Activated effector memory CD4-positive, alpha-beta T cell treated with Interleukin-2 at 50 U/mL for 16 hours (primary cell): ENCODE measurements at places on chromosomes 1 and 21.
A peak's percentile ranks its signal among the peaks of the same experiment; 100 is the strongest.

DNA sequence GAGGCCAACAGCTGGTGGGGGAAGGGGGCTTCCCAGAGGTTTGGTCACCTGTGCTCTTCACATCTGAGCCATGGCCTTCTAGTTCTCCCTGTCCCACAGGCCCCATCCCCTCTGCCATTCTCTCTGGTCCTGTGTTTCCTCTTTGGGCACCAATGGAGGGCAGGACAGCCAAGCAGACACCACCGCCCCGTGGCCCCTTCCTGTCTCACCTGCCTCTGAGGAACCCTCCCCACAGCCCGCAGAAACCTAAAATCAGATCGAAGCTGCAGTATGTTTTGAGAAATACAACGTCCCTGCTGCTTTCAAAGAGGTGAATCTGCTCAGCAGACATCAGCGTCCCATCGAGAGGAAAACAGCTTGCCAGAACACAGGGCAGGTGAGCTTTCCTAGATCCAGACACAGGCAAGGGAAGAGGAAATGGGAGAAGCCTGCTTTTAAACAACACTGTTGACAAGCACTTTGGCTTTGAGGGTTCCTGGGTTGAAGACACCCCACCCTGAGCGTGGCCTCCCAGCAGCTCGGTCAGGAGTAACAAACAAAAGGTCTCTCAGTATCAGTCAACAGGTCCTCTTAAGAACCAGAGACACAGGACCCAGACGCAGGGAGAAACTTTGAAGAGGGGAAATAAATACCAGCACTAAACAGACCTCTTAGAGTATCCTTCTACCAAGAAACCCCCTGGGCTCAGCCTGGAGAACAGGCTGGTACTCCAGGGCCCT lies 2.3 kb downstream of the PANK4 start:
- peak; percentile 56 for DNase-seq

DNA sequence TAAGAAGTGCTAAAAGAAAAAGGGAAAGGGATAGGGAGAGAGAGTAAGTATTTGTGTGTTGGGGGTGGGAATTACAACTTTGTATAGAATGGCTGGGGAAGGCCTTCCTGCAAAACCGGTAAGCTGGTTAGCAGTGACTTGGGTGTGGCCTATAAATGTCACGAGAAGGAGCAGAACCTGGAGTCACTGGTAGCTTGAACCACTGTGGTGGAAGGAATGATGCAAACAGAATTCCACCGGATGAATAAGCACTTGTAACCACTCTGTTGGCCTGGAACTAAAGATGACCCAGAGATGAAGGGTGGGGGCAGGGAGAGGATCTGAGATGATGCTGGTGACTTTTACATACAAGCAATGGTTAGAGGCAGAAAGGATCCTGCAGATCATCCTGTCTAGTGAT lies 8.9 kb downstream of the XKR8 start:
- DNase-seq, result no peak

DNA sequence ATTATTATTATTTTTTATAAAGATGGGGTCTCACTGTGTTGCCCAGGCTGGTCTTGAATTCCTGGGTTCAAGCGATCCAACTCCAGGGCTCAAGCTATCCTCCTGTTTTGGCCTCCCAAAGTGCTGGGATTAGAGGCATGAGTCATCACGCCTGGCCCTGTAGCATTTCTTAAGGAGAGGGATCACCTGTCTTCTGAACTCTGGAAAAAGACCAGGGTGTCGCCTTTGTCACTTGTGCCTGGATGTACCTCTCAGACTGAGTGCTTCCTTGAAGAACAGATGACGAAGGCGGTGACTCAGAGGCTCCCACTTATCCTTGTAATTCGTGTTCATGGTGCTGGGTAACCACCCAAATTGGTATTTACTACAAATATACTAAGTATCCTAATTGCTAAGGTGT lies 2.4 kb upstream of the CGN start:
- DNase-seq, result no peak

- no peak for DNase-seq
These were observed 81.0 kb downstream of the NOTCH2 start for GRCh38 chr1:119988306-119989062.

DNA sequence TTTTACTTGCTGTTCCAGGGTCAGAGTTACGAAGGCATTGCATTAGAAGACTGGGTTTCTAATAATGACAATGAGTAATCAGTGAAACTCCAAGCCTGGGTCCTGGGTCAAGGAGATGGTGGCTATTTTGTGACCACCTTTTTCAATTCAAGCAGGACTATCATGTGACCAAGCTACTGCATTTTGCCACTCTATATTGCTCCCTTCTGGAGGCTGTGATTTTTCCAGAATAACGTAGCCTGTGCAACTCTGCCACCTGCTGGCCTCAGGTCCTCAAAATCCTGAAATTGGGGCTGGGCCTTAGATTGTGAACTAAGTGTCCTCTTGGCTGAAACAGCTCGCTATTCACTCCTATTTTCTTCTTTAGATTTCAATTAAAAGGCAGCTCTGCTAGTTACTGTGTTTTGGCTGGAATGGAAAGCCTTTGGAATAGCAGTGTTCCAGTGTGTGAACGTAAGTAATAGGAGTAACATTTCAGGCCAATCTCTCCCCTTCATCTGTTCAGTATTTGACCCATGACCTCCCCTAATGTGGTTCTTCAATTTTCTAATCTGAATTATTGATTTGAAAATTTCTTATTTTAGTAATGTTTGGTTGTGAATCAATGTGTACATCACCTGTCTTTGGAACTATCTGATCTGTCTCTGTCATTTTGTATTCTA lies 52.9 kb upstream of the CD46 start:
- DNase-seq, result peak; percentile 5

DNA sequence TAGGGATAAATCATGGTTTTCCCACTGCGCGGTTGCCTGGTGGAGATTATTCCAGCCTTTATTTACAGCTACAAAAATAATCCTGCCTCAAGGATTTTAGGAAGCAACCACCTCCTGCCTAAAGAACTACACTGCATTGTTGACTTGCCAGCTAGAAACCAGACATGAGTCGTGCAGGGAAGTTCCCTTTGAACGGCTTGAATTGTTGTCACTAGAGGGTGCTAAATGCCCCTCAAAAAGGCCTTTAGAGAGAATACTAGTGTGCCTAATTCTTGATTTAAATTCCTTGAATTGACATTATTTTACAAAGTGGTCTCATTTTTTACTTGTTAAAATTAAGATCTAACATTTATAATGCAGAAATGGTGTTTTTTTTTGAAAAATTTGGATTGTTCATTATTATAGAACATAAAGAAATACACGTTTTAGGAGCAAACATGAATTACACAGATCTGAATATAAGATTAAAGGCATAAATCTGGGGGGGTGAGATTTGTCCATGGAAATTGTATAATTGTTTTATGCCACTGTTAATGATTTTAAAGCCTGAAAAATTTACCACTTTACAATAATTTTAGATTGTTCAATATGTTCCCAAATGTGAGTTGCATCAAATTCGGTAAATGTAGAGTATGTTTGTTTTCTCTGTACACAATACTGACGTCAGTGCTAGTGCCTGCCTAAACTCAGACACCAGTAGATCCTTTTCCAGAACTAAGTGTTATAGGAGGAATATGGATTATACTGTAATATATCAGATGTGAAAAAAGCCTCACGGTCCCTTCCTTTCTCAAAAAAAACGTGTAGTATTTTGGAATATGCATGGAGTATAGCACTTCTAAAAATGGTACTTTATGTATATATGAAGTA lies 7.6 kb upstream of the ERG start:
- DNase-seq, result no peak

DNA sequence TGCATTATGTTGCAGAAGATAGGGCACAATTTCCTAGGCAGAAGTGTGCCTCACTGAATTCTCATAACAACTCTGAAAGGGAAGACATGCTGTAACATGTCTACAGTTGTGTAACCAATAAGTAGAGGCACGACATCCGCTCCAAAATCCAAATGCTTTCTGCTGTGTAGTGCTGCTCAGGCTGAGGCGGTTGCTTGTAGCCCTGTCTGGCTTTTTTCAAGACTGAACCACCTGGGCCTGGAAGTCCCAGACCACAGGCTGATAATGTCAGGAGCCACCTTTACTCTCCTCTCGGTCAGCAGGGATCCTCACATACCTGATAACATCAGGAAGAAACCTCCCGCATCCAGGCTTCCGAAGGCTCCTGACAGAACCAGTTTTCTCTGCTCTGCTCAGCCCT lies 10.9 kb downstream of the AKNAD1 start:
- no peak for DNase-seq

- DNase-seq, result no peak
These were observed 62.9 kb downstream of the MDM4 start for GRCh38 chr1:204578867-204579664.

- no peak for DNase-seq
These were observed 35.1 kb upstream of the RGS7 start for GRCh38 chr1:241391926-241392710.

GRCh38 chr1:172224871-172225270 lies 195.6 kb upstream of the C1orf105 start:
- no peak for DNase-seq

DNA sequence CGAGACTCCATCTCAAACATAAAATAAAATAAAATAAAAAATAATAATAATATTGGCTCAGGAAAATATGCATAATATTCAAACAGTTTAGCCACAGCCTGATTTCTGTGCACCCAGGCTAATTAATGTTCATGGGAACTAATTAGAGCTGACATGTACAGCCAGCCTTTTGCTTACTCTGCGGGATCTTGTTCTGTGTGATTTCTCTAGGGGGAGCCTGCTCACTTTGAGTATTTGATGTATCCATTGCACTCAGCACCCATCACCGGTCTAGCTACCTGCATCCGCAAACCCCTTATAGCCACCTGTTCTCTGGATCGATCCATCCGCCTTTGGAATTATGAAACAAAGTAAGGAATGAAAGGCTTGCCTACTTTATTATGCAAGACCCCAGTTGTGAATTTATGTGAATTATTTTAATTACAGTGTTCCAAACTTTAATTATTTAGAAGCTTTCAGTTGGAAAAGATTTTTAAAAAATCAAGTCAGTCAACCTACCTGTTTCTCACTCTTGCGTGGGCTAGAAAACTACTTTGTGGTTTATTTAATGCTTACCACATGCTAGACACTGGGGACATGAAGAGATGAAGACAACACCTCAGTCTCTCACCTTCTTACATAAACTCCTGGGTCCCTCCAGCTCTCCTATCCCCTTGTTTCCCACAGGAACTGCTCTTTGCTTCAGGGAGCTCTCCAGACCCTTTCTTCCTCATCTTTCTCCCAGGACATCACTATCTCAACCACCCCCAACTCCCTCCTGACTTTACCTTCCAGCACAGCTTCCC lies 25.4 kb downstream of the CFAP57 start:
- no peak for DNase-seq

DNA sequence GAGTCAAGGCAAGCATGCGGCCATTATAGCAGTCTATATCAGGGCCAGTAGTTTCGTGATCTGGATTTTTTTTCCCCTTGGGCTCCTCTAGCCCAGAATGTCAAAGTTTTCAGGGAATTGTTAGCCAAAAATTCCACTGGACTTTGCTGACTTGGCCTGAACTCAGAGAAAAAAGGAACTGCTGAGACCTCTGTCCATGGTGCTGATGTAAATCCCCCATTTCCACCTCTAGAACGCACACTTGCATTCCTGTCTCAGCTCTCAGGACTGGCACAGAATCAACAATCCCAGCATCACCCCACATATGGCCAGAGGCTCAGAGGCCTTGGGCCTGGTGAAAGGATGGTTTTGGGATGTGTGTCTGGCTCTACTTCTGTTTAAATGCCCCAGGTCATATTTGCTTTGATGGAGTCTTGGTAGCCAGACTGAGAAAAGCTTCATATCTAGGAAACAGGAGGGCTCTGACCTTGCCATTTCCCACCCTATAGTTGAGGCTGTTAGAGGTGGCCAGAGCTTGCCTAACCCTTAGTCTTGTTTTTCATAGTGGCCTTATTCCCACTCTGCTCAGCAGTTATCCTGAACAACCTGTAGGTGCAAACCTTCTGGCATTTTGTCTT lies 16.9 kb upstream of the EFCAB14 start:
- no peak for DNase-seq

DNA sequence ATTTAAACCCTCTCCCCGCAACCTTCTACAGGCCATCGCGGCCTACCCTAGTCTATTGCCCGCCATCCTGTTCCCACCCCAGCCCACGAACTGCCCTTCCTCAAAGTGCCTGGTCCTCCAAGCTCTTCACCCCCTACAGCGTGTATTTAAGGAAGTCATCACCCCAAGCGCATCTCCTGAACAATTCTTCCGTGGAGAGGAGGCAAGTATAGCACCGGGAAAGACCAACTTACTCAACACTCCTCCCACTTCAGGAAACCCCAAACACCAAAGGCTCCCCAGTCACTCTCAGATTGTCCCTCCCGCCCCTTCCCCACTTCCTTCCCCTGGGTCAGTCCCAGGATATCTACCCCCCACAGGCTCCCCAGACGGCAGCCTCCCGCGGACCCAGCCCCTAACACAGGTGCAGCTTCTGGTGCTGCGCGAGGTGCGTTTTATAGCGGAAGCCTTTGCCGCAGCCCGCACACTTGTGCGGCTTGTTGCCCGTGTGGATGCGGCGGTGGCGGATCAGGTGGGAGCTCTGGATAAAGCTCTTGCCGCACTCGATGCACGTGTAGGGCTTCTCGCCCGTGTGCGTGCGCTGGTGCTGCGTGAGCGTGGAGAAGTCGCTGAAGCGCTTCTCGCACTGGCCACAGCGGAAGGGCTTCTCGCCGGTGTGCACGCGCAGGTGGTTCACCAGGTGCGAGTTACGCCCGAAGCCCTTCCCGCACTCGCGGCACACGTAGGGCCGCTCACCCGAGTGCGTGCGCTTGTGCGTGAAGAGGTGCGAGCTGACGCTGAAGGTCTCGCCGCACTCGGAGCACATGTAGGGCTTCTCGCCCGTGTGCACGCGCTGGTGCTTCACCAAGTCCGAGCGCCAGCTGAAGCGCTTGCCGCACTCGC lies 25.5 kb downstream of the ZNF697 start:
- no peak for DNase-seq

DNA sequence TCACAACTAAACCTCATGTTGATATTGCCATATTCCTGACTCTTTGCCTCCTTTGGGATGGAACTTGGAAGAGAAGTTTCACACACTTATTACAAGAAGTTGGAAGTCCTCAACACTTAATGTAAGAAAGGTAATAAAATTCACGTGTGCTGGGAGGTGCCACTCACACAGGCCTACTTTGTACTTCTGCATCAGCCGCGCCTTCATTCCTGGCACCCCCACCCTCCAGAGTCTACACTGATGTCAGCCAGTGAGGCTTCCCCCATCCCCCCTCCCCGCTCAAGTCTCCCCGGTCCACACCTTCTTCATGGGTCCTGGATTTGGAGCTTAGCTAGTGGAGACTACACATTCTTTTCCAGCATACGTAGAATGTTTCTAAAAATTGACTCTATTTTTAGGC lies 24.8 kb upstream of the SLC45A1 start:
- no peak for DNase-seq

DNA sequence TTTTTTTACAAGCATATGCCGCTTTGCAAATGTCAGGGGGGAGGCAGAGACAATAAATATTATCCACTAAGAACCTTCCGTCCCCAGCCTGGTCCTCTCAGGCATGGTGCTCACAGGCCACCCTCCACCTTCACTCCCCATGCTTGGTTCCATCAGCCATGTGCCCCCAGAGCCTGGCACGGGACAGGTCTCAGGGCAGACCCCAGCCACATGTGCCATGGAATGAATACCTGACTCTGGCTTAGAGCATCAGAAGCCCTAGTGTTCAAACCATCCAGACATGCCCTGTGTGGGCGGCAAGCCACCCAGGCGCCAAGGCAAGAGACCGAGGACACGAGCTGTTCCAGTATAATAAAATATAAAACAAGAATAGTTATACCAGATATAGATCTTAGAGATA lies 5.4 kb downstream of the LSS start:
- no peak for DNase-seq
